ENCODE measurements at places on chromosomes 2 and 18.

DNA sequence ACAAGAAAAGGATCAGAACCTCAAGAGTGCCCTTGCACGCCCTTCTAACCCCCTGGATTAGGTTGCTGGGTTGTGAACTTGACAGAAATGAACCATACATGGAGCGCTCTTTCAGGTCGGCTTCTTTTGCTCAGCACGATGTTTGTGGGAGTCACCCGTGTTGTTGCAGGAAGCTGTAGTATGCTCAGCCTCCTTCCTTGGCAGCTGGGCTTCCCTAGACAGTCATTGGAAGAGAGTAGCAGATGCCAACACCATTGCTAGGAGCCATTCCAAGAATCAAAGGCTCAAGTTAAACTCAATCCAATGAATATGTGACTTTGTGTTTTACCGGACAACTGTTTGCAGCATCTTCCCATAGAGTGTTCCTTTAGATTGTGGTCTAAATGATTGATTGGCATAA lies 47.0 kb downstream of the RAB12 start:
- DNase-seq: no peak

- no peak for DNase-seq
Observed at GRCh38 chr2:105231232-105231619, 10.3 kb upstream of the GPR45 start.

- no peak for DNase-seq
Observed at GRCh38 chr2:236215196-236215595, 47.0 kb upstream of the GBX2 start.

- no peak for DNase-seq
Observed at GRCh38 chr2:158603205-158603604, 146.5 kb downstream of the PKP4 start.

DNA sequence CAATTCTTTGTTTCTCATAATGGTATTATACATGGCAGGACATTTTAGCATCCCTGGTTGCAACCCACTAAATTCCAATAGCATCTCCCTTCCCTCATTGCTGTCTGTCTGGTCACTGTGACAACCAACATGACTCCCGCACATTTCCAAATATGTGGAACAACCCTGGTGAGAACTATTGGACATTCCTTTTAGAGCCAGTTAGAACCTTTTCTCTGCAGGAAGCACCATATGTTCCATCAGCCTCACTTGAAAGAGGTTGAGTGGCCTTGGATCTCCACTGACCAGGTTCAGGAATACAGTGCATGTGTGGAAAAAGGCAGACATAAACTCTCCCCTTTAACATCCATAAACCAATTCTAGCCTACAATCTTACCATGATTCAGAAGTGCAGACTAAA lies 25.9 kb upstream of the GLS start:
- no peak for DNase-seq

DNA sequence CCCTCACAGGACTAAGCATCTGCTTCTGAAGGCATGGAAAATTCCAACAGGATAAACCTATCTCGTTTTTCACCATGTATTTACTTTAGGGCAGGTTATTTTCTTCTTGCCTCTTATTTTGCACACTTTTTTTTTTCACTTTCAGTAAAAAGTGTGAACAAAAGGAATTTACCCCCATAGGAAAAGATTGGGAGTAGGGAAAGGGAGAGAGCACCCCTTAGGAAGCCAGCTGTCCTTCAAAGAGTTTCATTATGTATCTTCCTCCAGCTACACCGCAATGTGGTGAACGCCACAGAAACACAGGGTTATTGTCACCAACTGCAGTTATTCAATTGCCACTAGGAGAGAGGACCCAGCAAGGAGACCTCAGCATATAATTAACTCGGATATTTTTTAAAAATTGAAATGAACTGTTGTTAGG lies 286.2 kb upstream of the VRK2 start:
- DNase-seq: no peak

- DNase-seq: no peak
Observed at GRCh38 chr2:238966072-238966937, 118.4 kb downstream of the TWIST2 start.

- no peak for DNase-seq
Observed at GRCh38 chr18:56884511-56884910, 233.4 kb downstream of the WDR7 start.

- no peak for DNase-seq
Observed at GRCh38 chr2:37934591-37935513, 9.8 kb downstream of the RMDN2 start.

GRCh38 chr2:83630351-83630750 lies 828.7 kb downstream of the SUCLG1 start:
- no peak for DNase-seq

- DNase-seq: no peak
Observed at GRCh38 chr18:70228536-70228935, 23.0 kb upstream of the RTTN start.

DNA sequence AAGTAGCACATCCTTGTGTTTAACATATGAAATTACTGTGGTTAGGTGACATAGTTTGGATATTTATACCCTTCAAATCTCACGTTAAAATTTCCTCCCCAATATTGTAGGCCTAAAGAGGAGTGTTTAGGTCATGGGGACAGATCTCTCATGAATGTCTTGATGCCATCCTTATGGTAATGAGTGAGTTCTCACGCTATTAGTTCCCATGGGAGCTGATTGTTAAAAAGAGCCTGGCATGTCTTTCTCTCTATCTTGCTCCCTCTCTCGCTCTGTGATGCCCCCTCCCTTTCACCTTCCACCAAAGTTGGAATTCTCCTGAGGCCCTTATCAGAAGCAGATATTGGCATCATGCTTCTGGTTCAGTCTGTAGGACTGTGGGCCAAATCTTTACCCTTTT lies 660.1 kb downstream of the ADCYAP1 start:
- DNase-seq: no peak

- no peak for DNase-seq
Observed at GRCh38 chr2:45068571-45069140, 59.4 kb upstream of the SIX2 start.

DNA sequence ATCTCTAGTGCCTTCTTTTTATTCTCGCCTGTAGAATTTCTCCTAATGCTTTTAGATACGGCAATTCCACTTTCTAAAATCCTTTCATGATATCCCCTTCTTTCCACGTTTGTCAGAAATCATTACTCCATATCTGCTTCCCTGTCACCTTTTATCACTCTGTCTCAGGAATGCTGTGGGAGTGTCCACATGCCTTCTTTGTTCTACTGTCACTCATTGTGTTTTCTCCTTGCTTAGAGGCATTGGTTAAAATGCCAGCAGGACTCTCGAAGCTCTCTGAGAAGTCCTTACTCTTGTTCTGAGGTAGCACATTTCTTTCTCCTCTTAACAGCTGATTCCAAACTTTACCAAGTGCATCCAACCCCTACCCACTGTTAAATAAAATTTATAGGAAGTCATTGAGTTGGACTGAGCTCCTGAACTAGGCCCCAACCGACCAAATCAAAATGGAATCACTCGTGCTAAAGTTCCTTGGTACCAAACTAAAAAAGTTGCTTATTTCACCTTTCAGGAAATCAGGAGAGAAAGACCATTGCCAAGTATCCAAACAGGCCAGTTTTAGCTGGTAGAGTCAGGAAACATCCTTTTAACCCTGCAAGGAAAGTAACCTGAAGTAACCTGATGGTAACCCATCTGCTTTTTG lies 10.6 kb upstream of the GALNT5 start:
- DNase-seq: no peak
